ENCODE measurements at places on chromosomes 12 and 14. TPM values are rescaled to one million over a fixed set of nuclear protein-coding genes. Genes with fewer than 3 reads are reported as not detected.

The RASSF3 gene
- 59.4 TPM for total RNA-seq

DNA sequence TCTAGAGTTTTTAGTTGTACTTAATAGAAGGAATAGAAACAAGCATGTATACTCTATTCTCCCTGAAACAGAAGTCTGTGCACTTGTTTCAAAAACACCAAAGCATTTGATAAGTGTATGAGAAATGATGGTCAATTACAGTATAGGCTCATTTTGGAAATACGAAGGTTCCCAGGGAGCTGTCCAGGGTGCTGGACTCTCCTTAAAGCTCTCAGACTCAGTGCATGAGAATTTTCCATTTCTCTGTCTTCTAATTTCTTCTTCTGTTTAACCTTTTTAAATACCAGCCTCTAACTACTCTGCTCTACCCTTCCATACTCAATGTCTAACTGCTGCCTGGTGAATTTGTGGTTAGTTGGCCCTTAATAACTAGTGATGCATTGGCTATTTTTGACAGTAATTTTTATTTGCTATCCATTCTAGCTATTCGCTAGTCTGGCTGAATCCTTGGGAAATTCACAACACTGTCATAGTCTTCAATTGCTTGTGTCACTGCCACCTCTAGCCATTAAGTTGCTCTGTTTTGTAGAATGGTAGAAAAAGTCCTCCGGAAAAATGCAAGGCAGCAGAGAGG lies 229.2 kb downstream of the NRXN3 start:
- no peak for DNase-seq

DNA sequence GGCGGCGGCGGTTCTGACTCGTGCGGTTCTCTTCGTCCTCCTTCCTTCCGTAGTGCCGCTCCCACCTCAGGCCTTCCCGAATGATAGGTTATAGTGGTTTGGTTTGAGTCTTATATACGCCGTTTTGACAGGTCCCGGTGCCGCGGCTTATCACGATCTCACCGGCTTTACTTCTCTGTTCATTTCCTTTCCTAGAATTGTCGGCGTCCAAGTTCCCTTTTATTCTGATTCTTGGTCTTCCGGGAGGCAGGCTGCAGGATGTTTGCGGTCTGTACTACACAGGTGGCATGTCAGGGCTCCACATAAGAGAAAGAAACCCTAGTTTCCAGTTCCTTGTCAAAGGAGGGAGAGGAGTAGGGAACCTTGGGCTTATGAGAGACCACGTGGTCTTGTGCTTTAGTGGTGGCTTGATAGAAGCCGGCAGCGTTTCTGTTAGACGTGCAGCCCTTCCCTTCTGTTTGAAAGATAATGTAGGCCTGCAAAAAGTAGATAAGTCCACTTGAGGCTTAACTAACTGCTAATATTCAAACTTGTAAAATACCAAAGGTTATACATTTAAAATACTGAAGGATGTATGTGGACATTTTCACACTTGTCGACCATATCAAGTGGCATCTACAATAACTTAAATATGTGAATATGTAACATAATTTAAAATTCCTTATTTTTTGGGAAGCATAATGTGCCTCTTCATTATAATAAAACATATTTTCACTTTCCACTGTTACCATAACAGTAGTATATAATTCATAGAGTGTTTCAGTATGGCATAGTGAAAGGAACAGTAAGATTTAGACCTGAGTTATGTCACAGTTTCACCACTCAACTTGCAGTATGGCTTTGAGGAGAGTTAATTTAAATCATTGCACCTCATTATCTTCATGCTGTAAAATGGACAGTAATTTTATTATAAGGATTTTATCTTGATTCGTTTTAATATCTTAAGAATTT lies 804 bp downstream of the USP15 start:
- DNase-seq: peak; percentile 73

DNA sequence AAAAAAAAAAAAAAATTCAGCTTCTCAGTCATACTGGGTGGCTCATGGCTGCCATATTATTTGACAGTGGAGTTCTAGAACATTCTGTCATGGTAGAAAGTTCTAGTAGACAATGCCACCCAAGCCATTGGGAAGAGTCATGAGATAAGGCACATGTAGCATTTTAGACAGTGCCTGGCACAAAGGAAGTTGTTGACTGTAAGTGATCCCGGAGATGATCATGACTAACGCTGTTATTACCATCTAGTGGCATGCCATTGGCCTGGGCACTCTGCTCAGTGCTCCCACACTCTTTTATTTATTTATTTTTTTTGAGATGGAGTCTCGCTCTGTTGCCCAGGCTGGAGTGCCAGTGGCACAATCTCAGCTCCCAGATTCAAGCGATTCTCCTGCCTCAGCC lies 80.4 kb downstream of the FOXN4 start:
- no peak for DNase-seq

The SERPINA6 gene
- total RNA-seq: 0.24 TPM

The PZP gene
- not detected for total RNA-seq

DNA sequence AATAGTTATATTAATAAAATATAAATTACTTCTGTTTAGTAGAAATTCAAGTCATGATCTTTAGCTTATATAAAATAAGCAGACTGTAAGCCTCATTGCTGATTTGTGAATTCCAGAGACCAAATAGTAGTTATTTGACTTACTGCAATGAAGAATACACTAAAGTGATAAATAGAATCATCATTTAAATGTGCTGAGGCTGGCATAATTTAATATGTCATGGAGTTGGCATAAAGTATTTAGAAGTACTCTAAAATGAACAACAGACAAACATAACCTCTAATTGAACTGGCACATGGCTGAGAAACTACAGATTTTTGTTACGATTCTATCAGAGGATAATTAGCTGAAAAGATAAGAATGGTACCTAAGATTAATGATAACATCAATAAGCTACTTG lies 45.7 kb upstream of the TRHDE start:
- DNase-seq: no peak

The HVCN1 gene
- 87.1 TPM for total RNA-seq

The LMO3 gene
- 1.6 TPM for total RNA-seq

The SAMD15 gene
- 1.1 TPM for total RNA-seq

DNA sequence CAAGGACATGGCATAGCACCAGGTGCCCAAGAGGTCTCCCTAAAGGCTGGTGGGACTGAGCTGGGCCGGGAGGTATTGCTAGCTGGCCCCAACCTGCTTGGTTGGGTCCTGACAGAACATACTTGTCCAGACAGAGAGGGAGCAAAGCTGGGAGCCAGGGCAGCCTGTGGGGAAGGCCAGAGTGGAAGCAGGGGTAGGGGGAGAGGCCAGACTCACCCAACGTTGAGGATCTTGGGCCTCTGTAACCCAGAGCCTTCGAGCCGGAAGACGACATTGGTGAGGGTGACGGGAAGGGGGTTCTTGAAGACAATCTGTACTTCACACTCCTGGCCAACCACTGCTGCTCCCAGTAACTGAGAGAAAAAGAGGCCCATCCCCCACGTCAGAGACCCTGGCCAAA lies 9.0 kb downstream of the TGM1 start:
- no peak for DNase-seq

All from GM12878 (cell line).